GM23338 (cell line): ENCODE measurements at places on chromosomes 3 and 15. TPM values are rescaled to one million over a fixed set of nuclear protein-coding genes. Genes with fewer than 3 reads are reported as not detected.

GRCh38 chr15:89356634-89357298 is 22.1 kb upstream of the POLG start:
- peak; percentile 41 for DNase-seq

DNA sequence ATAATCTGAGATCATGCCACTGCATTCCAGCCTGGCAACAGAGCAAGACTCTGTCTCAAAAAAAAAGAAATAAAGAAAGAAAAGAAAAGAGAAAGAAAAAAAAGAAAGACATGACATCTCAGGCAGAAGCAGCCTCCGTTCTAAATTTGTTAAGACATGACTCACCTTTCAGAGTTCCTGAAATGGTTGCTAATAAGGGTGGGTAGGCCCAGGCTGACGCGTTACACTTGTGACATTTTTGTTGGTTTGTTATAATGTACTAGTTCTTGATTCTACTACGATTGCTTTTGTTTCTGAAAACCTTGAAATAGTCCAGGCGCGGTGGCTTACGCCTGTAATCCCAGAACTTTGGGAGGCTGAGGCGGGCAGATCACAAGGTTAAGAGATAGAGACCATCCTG is 21.0 kb downstream of the SLC25A20 start:
- no peak for DNase-seq

GRCh38 chr15:90099072-90099867 is 3.0 kb downstream of the IDH2 start:
- DNase-seq: peak; percentile 9

DNA sequence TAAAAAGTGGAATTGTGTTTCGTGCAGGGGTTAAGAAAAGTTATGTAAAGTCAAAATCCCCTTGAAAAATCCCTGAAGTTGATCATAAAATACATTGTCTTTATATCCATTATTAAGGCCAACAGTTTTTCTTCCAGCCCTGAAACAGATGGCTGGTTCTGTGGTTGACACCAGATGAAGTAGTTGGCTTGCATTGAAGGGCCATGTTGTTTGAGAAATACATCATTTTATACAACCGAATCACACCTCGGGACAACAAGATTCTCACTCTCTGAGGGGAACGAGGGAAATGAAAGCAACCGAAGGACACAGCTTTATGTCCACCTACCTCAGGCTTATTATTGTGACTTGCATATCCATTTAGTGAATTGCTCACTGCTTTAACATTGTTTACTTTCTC is 126.0 kb upstream of the MITF start:
- DNase-seq: no peak

GRCh38 chr15:88813960-88814359 is 10.7 kb downstream of the ACAN start:
- DNase-seq: no peak

DNA sequence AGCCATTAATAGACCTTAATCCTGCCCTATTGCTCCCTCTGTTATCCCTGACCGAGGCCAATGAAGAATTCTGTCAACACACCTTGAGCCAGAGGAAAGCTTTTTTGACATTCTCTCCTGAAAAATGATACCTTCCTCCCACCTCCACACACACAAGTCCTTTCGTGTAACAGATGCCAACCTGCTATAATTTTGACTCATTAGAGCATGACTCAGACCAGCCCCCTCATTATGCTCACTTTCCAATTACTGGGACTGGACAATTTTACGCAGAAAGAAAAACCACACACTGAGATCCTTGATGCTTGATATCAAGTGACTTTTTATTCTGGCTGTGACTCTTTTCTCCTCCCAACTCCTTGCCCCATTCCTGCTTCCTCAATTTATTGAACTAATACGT is 50.9 kb downstream of the LSAMP start:
- no peak for DNase-seq

DNA sequence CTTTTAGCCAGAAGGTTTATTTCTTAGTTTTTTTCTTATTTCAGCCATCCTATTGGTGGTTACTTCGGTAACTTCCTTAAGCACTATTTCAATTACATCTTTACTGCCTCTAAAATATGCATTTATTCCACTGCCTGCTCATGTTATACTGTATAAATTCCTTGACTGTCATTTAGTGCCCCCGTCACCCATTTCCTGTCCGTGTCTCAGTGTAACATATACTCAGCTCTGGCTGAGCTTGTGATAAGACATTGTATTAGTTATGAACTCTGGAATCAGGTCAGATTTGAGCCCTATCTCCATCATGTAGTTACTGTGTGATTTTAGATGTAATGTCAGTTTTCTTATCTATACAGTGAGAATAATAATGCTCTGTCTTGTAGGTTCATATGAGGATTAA is 24.2 kb downstream of the PIAS1 start:
- no peak for DNase-seq

DNA sequence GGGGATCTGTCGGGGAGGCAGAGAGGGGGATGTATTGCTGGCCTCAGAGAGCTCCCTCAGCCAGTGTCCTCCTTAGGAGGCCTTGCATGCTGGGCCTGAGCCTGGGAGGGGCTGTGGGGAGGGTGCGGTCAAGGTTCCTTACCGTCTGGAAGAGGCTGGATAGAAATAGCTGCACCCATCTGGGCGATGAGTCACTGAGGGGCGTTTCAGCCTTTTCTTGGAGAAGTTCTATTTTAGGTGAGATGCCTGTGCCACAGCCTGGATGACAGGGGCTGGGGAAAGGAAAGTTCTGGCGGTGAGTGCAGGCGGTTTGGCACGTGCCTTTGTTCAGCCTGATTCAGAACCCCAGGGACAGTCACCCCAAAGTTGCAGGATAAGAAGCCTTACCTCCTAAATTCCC is 35.7 kb upstream of the APEH start:
- no peak for DNase-seq

DNA sequence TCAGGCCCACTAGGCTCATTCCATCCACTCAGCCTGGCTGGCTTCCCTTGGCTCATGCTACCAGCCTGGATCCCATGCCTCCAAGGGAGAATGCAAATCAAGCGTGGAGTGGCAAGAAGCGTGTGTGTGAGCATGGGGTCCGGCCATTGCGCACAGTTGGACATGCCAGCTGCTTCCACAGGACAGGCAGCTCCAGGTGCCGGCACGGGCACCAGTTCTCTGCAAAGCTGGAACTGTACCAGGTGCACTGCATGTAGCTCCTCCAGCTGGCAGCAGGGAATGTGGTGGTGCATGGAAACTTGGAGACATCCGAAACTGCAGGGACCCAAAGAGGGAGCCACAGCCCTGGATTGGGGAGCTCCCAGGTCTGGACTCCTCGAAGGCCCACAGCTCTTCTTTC is 449.8 kb downstream of the EPHA6 start:
- DNase-seq: no peak

DNA sequence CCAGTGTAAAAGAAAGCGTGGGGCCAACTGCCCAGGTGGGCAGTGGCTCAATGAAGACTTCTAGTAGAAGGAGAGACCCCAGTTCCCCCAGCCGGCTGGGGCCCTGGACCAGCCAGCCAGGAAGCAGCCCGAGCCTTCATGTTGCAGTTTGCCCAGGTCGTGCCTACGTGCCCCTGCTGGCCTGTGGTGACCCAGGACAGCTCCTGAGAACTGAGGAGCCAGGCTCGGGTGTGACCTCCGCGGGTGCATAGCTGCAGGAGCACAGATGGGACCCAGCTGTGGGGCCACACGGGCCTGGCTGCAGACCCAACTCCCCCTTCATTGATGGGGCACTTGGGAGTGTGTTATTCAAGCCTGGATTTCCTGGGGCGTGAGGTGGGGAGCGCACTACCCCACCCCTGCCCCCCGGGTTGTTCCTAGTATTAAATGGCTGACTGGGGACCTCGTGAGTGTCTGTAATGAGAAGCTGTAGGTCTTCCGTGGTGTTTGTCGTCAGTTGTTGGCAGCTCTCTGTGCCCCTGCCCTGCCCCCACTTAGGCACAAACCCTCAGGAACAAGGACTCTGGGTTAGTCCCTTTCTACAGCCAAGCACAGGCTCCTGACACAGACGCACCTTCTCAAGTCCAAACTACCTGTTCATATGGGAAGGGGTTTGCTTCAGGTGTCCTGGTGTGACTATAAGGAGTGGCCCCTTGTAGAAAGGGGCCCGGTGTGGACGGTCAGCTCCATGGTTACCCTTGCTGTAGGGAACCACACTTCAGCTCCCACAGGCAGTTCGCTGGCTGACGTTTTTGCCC is 39.1 kb downstream of the IDH2 start:
- no peak for DNase-seq

GRCh38 chr3:25191673-25192072 is 236.4 kb upstream of the RARB start:
- no peak for DNase-seq

- no peak for DNase-seq
Measured at GRCh38 chr3:44907612-44908011, 33.2 kb downstream of the TGM4 start.

- DNase-seq: no peak
Measured at GRCh38 chr3:58899159-58899952, 150.5 kb downstream of the CFAP20DC start.

- DNase-seq: no peak
Measured at GRCh38 chr3:185789134-185789533, 35.7 kb downstream of the IGF2BP2 start.

DNA sequence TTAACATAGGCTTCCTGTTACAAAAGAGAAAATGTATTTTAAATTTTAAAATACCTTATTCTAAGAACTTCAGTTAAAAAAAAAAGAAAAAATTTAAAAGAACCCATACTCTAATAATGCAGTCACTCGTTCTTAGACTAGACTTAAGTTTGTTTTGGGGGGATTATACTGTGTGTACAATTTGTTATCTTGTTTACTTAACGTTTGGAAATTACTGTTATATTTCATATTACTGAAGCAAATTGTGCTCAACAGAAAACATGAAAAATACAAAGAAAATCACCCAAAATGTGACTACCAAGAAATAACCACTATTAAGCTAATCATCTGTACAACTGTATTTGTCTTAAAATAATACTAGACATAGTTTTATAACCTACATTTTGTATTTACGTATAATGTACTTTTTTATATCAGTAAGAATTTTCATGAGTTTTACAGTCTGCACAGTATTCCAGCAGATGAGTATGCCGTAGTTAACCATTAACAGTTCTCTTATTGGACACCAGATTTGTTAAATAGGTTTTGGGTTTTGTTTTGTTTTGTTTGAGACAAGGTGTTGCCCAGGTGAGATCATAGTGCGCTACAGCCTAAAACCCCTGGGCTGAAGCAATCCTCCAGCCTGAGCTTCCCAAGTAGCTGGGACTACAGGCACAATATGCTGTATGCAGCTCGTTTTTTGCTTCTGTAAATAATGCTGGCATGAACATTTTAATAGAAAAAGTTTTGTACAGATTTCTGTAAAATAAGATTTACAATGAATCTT is 88.8 kb upstream of the CHD2 start:
- DNase-seq: no peak

GRCh38 chr3:150308481-150309256 is 99.4 kb upstream of the TSC22D2 start:
- DNase-seq: no peak

- no peak for DNase-seq
Measured at GRCh38 chr15:70596354-70597055, 166.9 kb downstream of the UACA start.

The SOX2 gene
- total RNA-seq: 211 and 228 TPM in 2 replicates

The IMPG2 gene
- not detected in 2 replicates for total RNA-seq

The HRH1 gene
- 0.35 TPM in 1 of 2 replicates, not detected in the other for total RNA-seq
